ENCODE measurements at places on chromosomes 5 and 9.

GRCh38 chr9:84849049-84849448 is 179.5 kb downstream of the NTRK2 start:
- no peak for DNase-seq

DNA sequence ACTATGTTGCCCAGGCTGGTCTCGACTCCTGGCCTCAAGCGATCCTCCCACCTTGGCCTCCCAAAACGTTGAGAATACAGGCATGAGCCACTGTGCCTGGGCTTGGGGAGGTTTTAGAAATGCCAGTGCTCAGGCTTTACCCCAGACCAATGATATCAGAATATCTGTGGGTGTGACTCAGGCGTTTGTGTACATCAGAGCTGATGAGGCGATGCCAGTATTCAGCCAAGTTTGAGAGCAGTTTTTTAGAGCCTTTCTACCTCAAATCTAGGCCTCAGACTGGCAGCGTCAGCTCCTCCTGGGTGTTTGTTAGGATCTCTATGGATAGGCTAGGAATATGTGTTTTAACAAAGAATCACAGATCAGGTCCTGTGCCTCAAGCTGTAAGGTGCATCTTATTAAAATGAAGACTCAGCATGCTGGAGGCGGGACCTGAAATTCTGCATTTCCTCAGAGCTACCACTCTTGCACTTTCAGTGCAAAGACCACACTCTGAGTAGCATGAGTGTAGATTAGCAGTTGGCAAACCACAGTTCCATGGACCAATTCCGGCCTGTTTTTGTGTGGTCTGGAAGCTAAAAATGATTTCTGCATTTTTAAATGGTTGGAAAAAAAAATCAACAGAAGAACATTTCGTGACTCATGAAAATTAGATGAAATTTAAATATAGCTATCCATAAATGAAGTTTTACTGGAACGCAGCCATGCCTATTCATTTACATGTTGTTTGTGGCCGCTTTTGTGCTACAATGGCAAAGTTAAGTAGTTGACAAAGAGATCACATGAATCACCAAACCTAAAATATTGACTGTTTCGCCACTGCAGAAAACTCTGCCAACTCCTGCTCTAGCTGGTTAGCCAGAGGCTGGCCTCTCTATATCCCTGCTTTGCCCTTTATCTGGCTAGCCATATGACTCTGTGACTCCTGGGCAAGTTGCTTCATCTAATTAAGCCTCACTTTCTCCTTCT is 92.2 kb downstream of the KLF4 start:
- DNase-seq, result no peak

DNA sequence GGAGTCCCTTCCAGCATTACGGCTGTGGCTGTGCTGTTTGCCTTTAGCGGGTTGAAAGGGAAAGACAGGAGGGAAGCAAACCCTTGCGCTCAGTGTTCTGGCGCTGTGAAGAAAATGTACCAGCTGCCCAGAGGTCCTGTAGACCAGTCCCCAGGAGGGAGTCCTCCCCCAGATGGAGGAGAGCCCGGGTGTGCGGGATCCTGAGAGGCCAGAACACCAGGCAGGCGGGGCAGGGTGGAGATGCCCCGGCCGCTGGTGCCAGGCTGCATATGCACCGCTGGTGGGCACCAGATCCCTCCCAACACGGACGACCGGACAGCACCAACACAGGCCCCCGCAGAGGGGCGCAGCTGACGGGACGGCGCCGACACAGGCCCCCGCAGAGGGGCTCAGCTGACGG is 37.2 kb upstream of the SLC9A3 start:
- no peak for DNase-seq

DNA sequence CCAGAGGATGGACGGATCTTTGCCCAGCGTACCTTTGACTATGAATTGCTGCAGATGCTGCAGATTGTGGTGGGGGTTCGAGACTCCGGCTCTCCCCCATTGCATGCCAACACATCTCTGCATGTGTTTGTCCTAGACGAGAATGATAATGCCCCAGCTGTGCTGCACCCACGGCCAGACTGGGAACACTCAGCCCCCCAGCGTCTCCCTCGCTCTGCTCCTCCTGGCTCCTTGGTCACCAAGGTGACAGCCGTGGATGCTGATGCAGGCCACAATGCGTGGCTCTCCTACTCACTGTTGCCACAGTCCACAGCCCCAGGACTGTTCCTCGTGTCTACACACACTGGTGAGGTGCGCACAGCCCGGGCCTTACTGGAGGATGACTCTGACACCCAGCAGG is 1.9 kb downstream of the PCDHGC5 start:
- DNase-seq, result no peak

DNA sequence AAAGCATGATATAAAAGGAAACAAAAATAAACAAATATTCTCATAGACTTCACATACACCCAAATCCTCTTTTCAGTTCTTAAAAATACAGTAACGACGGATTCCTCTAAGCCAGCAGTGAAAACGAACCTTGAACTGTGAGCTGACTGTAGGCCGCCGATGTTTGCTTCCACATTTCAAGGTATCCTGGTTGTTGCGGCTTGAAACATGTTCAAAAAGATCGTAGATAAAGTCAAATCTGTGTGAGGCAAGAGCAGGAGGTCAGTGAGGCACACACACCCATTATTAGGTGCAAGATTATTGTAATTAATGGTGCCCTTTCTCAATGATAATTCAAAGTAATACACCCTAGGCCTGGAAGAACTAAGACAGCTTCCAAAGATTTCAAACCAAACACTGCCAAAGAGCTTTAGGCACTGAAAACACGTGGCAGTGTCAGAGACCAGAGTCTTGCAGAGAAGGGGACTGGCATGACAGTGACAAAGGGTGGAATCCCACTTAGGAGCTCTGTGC is 141.2 kb upstream of the RETREG1 start:
- no peak for DNase-seq

DNA sequence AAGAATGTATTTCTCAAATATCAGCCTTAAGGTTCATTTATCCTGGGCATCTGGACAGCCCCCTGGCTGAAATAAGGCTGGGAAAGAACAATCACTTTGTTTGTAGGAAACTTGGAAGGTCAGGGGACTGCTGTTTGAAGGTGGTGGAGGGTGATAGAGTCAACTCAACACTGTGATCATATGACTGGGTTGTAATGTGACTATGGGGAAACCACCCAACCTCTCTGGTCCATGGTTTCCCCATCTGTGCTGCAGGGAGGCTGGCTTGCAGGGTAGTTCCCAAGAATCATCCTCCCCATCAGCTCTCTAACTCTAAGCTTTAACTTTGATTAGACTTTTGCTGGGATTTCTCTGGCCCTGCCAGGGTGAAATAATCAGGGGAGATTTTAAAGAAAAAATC is 10.0 kb downstream of the INSYN2B start:
- no peak for DNase-seq

- DNase-seq, result no peak
Measured at GRCh38 chr9:121357011-121357410, 13.0 kb downstream of the STOM start.

- DNase-seq, result no peak
Measured at GRCh38 chr9:129282272-129282671, 104.2 kb upstream of the IER5L start.

DNA sequence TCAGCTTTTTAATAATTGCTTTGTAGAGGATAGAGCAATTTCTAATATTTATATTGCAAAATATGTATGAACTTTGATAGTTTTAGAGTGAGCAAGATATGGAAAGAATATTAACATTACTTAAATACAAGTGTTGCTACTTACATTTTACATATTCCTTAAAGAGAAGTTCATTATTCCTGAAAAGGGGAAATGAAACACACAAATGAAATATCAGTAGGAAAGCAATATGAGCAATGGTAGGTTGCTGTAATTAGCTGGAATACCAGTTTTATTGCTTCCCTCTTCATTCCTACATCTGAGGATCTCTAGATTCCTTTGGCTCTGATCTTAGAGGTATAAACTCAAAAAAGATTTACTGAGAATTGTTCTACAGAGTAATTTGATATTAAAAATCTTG is 414.1 kb downstream of the FAM170A start:
- DNase-seq, result no peak

DNA sequence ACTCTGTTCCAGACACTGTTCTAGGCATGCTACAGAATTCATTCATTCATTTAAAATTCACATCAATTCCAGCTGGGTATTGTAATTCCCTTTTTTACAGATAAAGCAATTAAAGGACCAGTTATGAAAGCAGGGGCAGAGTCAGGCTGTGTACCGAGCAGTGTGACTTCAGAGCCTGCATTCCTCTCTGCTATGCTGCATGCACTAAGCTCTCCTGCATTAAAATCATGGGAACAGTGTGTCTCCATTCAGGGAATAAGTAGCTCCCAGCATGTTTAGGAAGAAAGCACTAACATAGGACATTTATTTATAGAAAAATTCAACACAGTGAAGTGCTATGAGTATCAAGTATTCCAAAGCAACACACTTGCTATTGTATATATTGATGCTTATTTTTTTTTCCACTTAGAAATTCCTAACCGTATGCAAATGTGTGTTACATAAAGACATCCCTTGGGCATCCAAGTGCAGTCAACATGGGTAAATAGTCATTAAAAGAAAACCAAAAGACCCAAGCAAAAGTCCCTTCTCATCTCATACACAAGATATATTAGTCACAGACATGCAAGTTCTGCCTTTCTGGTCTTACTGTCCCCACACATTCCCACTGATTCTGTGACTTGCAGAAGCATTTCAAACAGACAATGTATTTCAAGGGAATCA is 173.7 kb downstream of the GABRB2 start:
- DNase-seq, result no peak

DNA sequence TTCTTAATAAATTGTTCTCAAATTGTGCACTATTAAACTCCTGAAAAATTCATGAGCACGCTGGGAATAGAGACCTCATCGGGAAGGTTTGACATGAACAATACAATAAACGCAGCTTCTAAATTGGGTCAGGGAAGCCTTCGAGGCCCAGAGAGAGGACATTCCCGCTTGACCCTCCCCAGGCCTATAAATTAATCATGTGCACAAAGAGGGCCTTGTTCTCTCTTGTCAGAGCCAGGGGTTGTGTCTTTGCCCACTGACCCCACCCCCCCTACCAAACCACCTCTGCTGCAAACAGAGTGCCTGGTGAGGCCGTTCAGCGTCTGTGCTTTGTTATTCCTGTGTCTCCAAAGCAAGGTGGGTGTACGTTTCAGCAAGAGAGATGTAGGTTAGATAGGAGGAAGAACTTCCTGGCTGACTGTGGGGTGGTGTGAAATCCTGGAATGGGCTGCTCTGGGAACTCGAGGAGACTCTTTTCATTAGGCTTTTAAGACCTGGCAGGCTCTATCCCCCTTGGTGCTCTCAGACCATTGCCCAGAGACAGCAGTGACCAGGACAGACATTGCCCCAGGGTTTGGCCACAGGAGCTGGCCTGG is 18.2 kb upstream of the DAB2IP start:
- DNase-seq, result no peak

DNA sequence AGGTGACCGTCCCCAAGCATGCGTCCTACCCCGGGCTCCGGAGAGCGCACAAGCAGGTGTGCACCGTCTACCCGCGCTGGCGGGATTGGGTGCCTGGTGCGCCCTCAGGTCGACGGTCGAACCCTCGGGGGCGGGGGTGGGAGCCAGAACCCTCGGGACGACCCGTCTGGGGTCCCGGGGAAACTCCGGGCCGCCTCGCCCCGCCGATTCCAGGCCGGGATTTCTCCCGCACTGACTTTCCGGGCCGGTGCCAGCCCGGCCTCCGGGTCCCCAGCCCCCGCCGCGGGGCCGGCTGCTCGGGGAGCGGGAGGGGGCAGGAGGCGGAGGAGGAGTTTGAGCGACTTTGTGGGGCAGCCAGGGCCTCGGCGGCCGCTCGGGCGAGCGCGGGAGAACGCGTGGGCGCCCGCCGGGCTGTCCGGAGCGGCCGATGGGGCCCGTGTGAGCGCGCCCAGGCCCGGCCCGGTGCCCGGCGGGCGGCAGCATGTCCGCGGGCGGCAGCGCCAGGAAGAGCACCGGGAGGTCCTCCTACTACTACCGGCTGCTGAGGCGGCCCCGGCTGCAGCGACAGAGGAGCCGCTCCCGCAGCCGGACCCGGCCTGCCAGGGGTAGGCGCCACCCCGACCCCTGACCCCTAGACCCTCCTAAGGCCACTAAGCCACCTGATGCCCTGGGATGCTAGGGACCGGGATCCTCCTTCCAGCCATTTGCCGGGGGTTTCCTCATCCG is at the start of gene DAB2IP:
TSS of gene DAB2IP (plus strand) at position 340 of the 726 bp plus-strand sequence. CDS start at position 482, 142 bp downstream.
- peak; percentile 65 for DNase-seq

- peak; percentile 6 for DNase-seq
Measured at GRCh38 chr5:32413466-32414263, 30.9 kb downstream of the ZFR start.

DNA sequence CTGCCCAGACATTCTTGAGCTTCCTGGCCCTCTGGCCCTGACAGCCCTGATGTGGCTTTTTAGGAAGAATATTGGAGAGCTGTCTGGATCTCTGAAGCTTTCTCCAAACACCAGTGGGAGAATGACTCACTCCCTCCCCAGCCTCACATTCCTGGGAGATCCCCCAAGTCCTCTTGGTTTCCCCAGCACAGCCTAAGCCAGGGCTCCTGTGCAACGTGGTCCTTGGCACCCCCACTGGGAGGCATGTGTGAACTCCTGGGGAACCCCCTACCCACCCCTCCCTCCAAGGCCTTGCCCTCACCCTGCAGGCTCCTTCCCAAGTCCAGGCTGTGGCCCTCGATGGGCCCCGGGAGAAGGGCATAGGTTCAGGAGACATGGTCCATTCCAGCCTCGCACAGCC is 12.7 kb downstream of the GLIPR2 start:
- peak; percentile 87 for DNase-seq

GRCh38 chr5:52705720-52706119 is 82.0 kb upstream of the ITGA1 start:
- DNase-seq, result peak; percentile 79

DNA sequence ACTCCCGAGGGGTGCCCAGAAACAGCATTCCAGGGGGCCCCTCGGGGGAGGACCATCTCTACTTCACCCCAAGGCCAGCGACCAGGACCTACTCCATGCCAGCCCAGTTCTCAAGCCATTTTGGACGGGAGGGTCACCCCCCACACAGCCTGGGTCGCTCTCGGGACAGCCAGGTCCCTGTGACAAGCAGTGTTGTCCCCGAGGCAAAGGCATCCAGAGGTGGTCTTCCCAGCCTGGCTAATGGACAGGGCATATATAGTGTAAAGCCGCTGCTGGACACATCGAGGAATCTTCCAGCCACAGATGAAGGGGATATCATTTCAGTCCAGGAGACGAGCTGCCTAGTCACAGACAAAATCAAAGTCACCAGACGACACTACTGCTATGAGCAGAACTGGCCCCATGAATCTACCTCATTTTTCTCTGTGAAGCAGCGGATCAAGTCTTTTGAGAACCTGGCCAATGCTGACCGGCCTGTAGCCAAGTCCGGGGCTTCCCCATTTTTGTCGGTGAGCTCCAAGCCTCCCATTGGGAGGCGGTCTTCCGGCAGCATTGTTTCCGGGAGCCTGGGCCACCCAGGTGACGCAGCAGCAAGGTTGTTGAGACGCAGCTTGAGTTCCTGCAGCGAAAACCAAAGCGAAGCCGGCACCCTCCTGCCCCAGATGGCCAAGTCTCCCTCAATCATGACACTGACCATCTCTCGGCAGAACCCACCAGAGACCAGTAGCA is 83.9 kb downstream of the GOLPH3 start:
- no peak for DNase-seq

- DNase-seq, result no peak
Measured at GRCh38 chr5:4275232-4275631, 679.6 kb downstream of the IRX1 start.
